Mucosa of descending colon (tissue), 3 donors: ENCODE measurements at places on chromosomes 12 and 14. TPM values are rescaled to one million over a fixed set of nuclear protein-coding genes. Genes with fewer than 3 reads are reported as not detected.
A peak's percentile ranks its signal among the peaks of the same experiment; 100 is the strongest.

Gene LMNTD1
- total RNA-seq = not detected

Gene ZC2HC1C
- 4.8 TPM for total RNA-seq

Gene ANKRD33
- total RNA-seq = not detected

Gene FAM181A
- total RNA-seq = not detected

DNA sequence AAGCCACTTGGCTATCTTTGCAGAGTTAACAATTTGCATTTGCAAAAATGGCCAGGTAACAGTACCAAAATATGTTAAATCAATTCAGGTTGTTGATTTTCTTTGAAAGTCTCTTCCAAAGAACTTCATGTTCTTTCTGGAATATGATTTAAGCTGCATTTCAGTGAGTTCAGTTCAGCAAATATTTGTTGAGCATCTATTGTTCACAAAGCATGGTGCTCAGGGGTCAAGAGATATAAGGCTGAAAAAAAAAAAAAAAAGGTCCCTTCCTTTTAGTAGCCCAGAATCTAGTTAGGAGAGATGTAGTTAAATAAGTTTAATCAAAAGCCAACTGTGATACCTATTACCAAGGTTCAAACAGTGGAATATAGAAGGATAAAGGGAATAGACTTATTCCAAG, 317.1 kb downstream of the ZFP36L1 start:
- no peak for DNase-seq

DNA sequence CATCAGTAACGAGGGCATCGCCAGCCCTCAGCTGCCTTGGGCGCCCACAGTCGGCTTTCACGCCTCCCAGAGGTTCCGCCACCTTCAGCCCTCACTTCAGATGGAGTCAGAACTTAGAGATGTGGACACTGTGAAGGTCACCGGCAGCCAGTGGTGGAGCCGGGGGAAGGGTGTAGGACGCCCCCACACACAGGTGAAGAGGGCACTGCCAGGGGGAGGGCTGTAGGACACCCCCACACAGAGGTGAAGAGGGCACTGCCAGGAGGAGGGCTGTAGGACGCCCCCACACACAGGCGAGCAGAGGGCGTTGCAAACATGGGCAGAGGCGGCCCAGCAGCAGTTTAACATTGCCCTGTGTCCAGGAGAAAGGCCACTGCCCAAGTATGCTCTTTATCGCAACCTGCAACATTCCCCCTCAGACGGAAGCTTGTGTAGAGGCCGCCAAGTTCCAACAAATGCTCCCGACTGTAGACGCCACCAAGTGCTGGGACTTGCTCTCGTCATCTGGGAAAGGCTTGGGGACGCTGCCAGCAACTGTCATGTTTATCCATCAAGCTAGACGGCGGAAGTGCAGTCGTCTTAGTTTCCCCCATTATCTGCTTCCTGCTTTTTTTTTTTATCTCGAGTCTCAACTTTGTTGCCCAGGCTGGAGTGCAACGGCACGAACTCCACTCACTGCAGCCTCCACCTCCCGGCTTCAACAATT, 4.9 kb upstream of the ANKLE2 start:
- DNase-seq = peak; percentile 56

DNA sequence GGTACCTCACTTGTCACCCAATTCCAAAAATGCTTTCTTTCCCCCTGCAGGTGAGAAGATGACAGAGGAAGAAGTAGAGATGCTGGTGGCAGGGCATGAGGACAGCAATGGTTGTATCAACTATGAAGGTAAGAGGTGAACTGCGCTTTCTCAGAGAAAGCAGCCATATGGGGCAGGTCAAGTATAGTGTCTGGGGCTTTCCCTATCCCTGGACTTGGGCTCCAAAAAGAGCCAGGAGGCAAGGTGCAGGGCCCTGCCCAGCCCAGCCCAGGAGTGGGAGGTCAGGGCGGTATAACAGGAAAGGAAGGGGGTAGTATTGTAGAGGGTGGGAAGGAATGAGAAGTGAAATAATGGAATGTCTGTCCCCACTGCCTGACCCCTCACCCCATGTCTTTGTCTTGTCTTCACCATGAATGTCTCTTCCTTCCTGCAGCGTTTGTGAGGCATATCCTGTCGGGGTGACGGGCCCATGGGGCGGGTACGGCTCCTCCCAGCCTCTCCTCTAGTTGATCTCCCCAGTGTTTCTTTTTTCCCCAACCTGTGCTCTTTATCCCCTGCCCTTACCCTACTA, 2.1 kb downstream of the MYL6 start:
- DNase-seq = peak; percentile 60

DNA sequence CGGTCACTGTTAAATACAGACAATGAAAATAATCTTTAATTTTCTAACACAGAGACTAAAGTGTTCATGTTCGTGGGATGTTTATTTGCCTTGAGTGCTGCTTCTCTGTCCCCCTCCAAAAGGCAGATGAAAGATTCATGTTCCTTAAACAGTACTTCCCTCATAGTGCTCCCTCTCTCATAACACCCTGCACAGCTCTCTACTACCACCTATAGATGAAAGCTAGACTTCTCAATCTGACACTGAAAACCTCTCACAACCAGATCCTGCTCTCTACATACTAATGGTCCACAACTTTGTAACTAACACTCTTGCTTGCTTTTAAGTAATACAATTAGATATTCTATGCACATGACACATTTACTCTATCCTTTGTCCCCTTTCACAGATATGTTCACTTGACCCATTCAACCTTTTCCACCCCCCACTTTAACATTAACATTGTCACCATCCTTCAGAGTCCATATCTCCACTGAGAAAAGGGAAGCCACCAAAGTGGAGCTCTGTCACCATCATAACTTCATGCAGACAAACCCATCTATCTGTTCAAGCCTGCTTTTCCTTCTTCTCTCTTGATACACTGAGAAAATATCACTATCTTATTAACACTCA, 266.4 kb upstream of the USP15 start:
- DNase-seq = no peak

GRCh38 chr12:63305901-63306875, 155.2 kb upstream of the AVPR1A start:
- DNase-seq = no peak

DNA sequence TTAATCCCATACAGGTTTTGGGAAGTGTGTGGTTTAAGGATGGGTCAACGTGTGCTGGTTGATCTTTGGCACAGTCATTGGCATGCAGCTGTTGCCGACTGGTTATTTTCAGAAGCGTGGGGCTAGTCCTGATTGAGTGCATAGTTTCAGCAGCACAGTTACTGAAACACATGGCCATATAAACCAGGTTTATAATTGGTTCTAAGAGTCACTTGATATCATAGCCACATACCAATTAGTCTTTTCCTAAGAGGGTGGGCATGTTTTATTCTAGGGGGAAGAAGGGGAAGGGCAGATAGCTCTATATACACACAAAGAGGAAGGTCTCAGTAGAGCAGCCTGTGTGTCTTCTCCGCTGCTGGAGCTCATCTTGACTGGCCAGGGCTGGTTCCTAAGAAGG, 11.0 kb upstream of the RPS6KL1 start:
- DNase-seq = no peak

DNA sequence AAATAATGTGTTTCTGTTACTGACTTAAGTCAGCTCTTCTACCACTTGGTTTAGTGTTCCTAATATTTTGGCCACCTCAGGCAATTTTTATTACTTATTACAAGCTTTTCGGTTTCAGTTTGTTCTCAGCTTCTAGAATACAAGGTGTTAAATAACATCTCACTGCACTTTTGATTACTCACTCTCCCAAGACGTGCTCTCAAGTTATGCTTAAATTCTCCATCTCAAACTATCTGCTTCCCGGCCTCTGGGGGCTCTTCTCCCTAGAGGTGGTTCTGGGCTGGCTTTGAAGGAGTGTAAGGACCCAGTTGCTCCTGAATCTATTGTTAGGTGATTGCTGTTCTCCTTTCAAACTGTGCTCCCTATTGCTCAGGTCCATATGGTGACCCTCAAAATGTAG, 193.9 kb upstream of the DDHD1 start:
- DNase-seq = no peak

- no peak for DNase-seq
Observed at GRCh38 chr14:74207943-74208342, 31.3 kb upstream of the VSX2 start.

DNA sequence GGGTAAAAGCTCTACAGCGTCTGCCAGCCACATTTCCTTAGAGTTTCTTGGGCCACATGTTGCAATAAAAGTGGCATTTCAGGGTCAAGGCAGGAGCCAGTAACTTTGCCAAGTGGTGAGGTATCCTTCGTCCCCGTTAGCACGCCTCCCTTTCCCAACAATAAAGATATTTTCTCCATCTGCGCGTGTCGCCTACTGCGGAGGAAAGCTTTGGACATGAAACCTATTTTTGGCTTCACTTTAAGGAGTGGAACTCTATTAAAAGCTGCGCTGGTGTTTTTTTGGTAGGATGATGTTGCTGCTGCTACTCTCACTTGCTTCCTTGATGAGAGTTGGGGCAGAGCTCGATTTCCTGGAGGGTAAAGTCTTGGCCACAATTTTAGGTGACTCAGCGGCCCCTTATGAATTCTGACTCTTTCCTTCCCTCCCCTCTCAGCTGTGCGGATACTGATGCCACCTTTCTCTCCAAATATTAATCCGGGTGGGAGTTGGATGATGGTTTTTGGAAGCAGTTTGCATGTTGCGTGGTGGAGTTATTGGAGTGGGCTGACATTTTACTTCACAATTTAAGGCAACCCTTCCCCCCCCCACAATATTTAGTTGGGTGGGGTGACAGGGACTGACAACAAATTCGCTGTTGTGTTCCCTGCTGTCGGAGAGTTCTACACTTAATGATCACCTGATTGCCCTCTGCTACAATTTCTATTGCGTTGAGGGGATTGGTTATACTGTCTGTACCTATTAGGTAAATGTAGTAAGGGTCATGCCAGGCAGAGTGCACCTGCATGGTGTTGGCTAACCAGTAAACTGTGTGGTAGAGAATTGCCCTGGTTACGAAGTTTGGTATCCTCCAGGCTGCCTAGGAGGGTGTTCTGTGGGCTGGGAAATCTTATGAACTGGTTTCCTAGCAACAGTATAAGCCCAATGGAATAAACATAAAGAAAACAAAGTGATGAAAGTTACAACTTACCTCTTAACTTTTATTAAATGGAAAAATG, 1.1 kb downstream of the CCDC91 start:
- DNase-seq = peak; percentile 31

DNA sequence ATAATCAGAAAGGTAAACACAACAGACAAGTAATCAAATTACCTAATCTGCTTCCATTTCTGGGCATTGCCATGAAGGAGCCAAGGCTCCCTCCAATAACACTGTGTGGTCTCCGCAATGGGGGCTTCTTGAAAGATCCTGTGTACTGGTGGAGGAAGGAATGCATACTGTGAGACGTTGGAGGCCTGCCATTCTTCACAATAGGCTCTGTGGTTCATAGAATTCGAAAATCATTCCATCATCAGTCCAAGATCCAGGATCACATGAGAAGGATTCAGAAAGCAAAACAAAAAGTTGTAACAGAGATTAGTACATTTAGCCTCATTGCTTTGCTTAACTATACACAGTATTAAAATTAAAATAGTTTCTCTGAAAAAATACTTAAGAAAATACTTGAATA, 76.3 kb downstream of the CDK17 start:
- DNase-seq = no peak

DNA sequence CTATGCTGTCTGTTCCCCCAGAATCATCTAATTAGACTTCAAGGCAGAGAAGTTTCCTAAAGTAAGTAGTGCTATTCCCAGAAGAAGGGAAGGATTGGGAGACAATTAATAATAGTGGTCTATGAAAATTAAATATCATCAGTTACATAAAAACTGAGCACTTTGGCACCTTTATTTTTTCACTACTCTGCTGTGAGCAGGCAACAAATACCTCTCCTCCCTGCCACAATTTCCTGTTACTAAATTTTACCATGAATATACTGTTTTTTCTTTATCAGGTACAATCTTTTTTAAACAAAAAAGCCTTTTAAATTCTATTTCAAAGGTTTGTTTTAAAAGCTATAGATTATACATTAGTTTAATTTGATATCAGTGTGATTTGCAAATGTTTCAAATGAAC, 29.4 kb upstream of the KRAS start:
- no peak for DNase-seq

DNA sequence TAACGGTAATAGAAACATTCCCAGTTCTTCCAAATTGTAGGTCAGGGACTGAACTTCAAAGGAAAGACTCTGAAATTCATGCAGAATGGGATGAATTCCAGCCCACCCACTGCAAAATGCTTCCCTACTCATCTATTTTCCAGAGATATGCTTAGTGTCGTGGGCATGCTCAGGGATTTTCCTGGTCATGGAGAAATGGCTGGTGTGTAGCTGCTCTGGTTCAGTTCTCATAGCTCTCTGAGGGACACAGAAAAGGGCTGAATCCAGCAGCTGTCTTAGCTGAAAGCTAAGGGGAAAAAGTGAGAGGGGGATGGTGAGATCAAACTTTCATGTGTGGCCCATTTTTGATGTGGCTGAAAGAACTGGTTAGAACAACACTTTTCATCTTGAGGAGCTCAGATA, 72.9 kb upstream of the KRAS start:
- no peak for DNase-seq

DNA sequence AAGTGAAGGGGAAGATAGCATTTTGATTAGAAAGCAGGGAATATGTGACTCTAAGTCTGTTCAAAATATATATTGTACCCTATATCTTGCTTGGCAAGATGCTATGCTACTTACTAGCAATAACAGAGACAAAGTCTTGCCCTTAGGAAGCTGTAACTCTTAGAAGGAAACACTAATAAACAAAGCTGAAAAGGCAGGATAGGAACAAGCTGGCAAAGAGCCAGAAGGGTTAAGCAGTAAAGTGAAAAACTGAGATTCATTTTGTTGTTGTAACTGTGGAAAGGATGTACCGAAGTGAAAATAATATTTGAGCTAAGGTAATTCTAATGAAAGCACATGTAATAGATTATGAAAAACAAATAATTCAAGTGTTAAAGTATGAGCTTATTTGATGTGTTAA, 527.1 kb upstream of the FLRT2 start:
- DNase-seq = no peak

DNA sequence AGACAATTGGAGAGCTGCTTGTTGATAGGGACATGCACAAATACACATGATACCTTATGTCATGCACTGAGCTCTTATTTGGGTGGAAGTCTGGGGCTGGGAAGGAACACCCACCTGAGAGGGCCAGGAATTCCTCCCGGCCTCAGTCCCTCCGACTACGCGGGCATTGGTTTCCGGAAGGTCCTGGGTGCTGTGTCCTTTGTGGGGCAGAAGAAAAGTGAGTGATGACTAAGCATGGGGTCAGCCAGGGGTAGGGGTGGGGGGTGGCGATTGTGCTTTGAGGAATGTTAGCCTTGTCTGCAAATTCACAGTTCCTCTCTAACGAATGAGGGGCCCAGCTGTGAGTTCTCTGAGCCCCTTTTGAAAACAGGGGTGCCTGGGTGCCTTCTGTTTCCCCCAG, 798 bp downstream of the CELA1 start:
- DNase-seq = no peak

DNA sequence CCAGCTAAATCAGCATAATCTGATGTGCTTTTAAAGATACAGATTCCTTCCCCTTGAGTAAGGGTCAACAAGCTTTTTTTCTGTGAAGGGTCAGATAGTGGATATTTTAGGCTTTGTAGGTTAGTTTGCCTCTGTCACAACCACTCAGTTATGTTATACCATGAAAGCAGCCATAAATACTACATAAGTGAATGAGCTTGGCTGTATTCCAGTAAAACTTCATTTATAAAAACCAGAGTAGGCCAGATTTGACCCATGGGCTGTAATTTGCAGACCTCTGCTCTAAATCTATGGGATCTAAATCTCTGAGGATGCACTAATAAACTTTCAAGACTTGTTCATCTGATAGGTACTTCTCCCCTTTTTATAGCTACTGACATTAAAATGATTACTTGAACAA, 47.7 kb downstream of the LEMD3 start:
- DNase-seq = no peak

- DNase-seq = no peak
Observed at GRCh38 chr12:126390969-126391566, 1325.8 kb downstream of the AACS start.
